ENCODE measurements at places on chromosomes 5 and 9. TPM values are rescaled to one million over a fixed set of nuclear protein-coding genes. Genes with fewer than 3 reads are reported as not detected.

Gene CKMT2
- total RNA-seq, result 2.2 TPM

Gene F12
- 2.7 TPM for total RNA-seq

Gene HDHD3
- total RNA-seq, result 5.4 TPM

Gene DAPK1
- 62.9 TPM for total RNA-seq

Gene EGR1
- total RNA-seq, result 3.2 TPM

Gene KLHL9
- total RNA-seq, result 63.7 TPM

Gene FGF10
- total RNA-seq, result 1.7 TPM

Gene EDIL3
- total RNA-seq, result 37.1 TPM
